ENCODE measurements at places on chromosomes 5 and 9.

DNA sequence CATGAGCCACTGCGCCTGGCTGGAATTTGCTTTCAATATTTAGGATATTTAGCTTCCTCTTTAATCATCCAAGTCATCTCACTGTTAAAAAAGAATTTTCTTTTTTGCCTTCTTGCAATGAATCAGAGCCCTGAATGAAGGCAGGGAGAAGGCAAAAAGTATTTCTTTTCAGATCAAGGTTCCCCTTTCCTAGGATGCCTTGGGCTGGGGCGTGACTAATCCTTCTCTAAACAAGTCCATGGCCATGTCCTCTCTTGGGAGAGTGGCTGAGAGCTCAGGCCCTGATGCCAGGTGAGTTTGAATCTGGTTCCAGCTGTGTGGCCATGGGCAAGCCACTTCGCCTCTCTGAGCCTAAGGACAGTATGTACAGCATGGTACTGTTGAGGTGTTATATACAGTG is 84.8 kb upstream of the NEURL1B start:
- DNase-seq = no peak

DNA sequence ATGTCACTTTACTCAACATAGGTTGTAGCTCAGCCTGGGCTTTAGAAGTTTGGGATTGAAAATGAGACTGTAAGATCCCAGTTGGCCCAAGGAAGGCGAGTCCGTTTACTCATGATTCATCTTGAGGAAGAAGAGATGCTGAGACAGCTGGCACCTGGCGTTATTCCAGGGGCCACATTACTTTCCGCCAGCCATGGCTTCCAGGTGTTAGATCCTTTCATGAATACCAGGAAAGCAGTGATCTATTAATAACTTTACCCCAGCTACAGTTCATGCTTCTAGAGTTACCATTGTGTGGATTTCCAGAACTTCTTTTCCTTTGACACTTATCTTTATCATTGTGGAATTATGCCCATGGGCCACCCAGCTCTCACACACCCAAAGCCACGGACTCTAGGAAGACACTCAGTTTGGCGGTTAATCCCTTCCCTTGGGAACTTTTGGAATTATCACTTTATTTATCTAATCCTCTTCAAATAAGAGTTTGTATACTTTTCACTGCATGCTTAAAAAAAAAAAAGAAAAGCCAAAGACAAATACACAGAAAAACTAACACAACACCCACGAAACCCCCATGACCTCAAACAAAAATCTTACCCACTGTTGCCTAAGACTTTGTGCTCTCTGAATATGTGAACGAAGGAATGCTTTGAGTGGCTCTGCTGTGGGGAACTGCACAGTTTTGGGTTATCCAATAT is 26.9 kb downstream of the RAI14 start:
- DNase-seq = no peak

DNA sequence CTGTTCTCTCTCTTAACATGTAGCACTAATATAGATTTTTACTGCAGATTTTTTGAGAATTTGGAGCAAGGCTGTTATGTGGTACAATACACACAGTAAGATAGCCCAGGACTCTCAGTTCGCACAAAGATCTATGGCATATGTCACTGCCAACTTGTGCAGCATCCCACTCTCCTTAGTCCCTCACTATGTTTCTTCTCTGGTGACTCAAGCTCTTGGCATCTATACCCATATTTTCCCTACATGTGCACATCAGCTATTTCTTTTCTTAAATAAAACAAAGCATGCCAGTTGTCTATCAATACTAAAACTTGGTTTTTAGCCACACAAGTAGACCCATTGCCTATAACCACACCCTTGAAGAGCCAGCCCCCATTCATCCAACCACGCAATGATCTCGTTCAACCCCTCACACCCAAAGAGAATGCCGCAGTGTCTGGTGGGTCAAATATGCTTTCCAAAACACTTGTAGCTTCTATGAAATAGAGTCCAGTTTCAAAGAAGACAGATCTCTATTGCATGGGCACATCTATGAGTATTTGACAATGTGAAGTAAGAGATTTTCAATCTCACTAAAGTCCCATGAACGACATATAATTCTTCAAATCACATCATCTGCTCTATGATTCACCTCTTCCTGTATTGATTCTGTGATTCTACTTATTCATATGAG is 18.2 kb upstream of the IL7R start:
- DNase-seq = no peak

- peak; percentile 43 for DNase-seq
Measured at GRCh38 chr9:102867488-102867887, 127.6 kb upstream of the CYLC2 start.

All from hepatocyte (in vitro differentiated cells).